ENCODE measurements at places on chromosomes 6 and 20.

- H3K27ac ChIP-seq: no peak overlapping the region
- H3K27me3 ChIP-seq: no peaks in the 10 kb centered on the region
- DNase-seq: no peak
- no peaks in the 10 kb centered on the region for H3K4me1 ChIP-seq
- no peak overlapping the region for H3K4me3 ChIP-seq
These were observed 67.5 kb upstream of the PBOV1 start for GRCh38 chr6:138285800-138286199.

DNA sequence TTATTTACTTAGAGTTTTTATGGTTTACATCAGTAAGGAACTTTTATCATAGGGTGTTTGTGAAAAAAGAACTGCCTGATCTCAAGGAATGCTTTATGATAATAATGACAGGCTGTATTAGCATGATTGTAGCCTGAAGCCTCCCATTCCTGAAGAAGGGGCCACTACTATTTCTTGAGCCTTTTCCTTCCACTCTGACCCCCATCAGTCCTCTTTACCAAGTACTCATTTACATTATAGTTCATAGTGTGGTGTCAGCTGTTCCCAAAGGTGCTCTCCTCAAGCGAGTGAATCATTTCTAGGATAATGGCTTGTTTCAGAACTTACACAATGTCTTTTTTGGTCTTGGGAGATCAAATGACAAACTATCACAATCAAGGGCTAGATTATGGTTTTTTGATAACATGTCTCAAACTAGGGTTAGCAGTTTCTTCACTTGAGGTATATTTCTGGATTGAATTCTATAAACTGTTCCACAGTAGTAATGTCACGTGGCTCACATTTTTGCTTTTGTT lies 283.6 kb downstream of the CDKAL1 start:
- no peak overlapping the region for H3K4me3 ChIP-seq
- no peaks in the 10 kb centered on the region for H3K27me3 ChIP-seq
- H3K36me3 ChIP-seq: peaks cover 2% of the 10 kb centered on the region
- H3K27ac ChIP-seq: no peak overlapping the region
- H3K4me1 ChIP-seq: no peaks in the 10 kb centered on the region

DNA sequence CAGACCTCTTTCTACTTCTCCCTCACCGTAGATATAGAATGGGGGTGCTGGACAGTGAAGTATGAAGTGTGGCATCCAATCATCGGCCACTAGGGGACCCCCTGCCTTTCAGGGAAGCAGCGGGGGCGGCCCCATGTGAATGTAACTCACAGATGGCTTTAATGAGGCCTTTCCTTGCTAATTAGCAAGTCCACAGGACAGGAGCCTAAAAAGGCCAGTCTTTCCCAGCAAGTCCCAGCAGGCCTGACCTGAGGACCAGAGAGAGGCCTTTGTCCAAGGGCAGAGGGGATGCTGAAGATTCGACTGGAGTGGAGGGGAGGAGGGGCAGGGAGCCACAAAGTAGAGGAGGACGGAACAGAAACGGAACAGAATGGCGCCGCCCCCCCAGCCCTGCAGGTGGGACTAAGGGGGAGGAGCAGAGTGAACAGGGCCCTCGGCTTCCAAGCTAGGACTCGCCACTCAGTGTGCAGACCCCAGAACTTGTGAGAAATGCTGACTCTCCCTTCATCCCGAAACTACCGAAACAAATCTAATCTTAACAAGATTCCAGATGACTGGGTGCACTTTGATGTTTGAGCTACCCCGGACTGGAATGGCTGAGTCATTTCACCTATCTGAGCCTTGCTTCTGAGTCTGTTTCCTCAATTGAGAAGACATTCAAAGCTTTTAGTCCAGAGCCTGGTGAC lies 5.8 kb downstream of the C6orf132 start:
- peaks cover 4% of the 10 kb centered on the region for H3K4me1 ChIP-seq
- no peaks in the 10 kb centered on the region for H3K36me3 ChIP-seq
- no peak overlapping the region for H3K4me3 ChIP-seq
- H3K27me3 ChIP-seq: peaks cover 10% of the 10 kb centered on the region
- H3K27ac ChIP-seq: no peak overlapping the region

DNA sequence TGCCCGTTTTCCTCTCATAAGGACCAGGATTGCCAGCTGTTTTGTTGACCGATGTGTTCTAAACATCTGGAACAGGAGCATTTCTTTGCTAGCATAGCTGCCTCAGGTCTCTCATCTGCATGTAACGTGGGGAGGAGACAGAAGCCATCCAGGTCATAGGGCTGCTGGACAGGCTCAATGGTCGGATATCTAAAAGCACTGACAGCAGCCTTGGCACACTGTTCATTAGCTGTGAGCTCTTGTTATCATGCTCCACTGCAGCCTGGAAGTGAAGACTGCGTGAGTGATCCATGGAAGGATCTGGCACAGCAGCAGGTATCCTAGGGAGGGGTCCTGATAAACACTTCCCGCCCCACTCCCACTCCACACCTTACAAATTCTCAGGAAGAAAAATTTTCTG lies 175.3 kb downstream of the LRFN2 start:
- H3K36me3 ChIP-seq: no peaks in the 10 kb centered on the region
- no peak overlapping the region for H3K4me3 ChIP-seq
- no peaks in the 10 kb centered on the region for H3K4me1 ChIP-seq
- H3K27me3 ChIP-seq: peaks cover 4% of the 10 kb centered on the region

DNA sequence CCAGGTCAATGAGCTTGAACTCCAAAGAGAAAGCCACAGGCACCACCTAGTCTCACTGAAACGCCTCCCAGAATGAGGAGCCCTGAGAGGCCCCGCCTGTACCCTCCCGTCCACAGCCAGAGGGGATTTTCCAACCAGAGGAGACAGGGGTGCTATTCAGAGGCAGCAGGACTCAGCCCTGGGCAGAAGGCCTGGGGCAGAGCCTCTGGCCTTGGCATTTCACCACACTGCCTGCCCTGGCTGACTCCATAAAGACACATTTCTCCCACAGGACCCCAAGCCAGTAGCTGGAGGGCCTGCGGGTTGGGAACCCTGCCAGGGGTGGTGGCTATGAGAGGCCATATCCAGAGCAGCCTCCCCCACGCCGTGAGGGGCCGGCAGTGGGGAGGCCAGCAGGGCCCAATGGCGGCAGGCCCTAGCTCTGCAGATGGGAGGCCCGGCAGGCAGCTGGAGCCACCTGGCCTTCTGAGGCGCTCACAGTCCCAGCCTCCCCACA lies 159.3 kb downstream of the PREX1 start:
- H3K4me1 ChIP-seq: peaks cover 27% of the 10 kb centered on the region
- no peak overlapping the region for H3K4me3 ChIP-seq
- H3K27me3 ChIP-seq: no peaks in the 10 kb centered on the region
- DNase-seq: peak; percentile 76
- peaks cover 15% of the 10 kb centered on the region for H3K36me3 ChIP-seq

GRCh38 chr20:19257865-19258264 lies 45.4 kb downstream of the SLC24A3 start:
- DNase-seq: no peak
- H3K4me1 ChIP-seq: peaks cover 19% of the 10 kb centered on the region
- no peaks in the 10 kb centered on the region for H3K36me3 ChIP-seq
- H3K4me3 ChIP-seq: no peak overlapping the region
- no peak overlapping the region for H3K27ac ChIP-seq
- H3K27me3 ChIP-seq: no peaks in the 10 kb centered on the region

- no peak overlapping the region for H3K27ac ChIP-seq
- H3K36me3 ChIP-seq: no peaks in the 10 kb centered on the region
- no peaks in the 10 kb centered on the region for H3K27me3 ChIP-seq
- no peak overlapping the region for H3K4me3 ChIP-seq
- DNase-seq: no peak
These were observed 20.1 kb downstream of the APCDD1L start for GRCh38 chr20:58494923-58495622.

GRCh38 chr20:14956538-14956937 lies 619.1 kb upstream of the FLRT3 start:
- H3K36me3 ChIP-seq: no peaks in the 10 kb centered on the region
- H3K4me1 ChIP-seq: no peaks in the 10 kb centered on the region
- H3K27ac ChIP-seq: no peak overlapping the region
- H3K4me3 ChIP-seq: no peak overlapping the region
- DNase-seq: no peak

DNA sequence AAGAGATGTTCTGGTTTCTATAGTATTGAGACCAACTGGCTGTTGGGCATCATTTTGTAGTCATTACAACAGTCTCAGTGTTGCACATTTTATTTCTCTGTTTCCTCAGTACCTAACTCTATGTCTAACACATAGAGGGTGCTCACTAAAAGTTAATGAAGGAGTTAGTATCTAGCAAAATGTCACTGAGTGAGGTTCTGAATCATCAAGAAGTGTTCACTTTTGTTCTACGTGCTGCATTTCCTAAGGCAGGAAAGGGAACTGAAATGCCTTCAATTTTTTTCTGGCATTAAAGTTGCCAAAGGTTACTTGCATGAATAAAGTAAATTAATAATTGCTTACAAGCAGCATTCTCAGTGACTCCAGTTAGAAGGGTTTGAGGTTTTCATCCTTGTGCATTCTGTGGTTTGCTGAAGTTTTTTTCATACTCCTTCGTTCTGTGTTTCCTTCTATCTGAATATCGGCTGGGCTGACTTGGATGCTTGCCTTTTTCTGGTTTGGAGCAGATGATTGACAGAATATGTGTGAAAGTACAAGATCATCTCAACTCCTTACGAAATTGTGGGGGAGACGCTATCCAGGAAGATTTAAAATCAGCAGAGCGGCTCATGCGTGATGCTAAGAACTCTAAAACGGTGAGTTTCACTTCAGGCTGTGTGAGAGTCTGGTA lies 114.5 kb upstream of the SCGN start:
- no peak overlapping the region for H3K27ac ChIP-seq
- H3K36me3 ChIP-seq: no peaks in the 10 kb centered on the region
- no peaks in the 10 kb centered on the region for H3K27me3 ChIP-seq
- H3K4me3 ChIP-seq: no peak overlapping the region
- DNase-seq: no peak

GRCh38 chr6:137284811-137285110 lies 65.6 kb upstream of the IFNGR1 start:
- H3K4me1 ChIP-seq: no peaks in the 10 kb centered on the region
- no peaks in the 10 kb centered on the region for H3K36me3 ChIP-seq
- no peaks in the 10 kb centered on the region for H3K27me3 ChIP-seq
- H3K27ac ChIP-seq: no peak overlapping the region

- no peak overlapping the region for H3K27ac ChIP-seq
- H3K27me3 ChIP-seq: no peaks in the 10 kb centered on the region
- no peaks in the 10 kb centered on the region for H3K4me1 ChIP-seq
- no peak for DNase-seq
- no peaks in the 10 kb centered on the region for H3K36me3 ChIP-seq
- no peak overlapping the region for H3K4me3 ChIP-seq
These were observed 16.3 kb upstream of the SMAP1 start for GRCh38 chr6:70651326-70651905.

GRCh38 chr6:168708984-168709383 lies 268.0 kb downstream of the SMOC2 start:
- peaks cover 11% of the 10 kb centered on the region for H3K4me1 ChIP-seq
- H3K36me3 ChIP-seq: no peaks in the 10 kb centered on the region
- H3K27ac ChIP-seq: no peak overlapping the region

GRCh38 chr6:157036245-157036711 lies 259.1 kb downstream of the ARID1B start:
- H3K36me3 ChIP-seq: no peaks in the 10 kb centered on the region
- peaks cover 6% of the 10 kb centered on the region for H3K4me1 ChIP-seq
- H3K4me3 ChIP-seq: no peak overlapping the region
- no peaks in the 10 kb centered on the region for H3K27me3 ChIP-seq
- peak; percentile 67 for DNase-seq

GRCh38 chr6:98808541-98809210 lies 25.7 kb upstream of the POU3F2 start:
- no peak for DNase-seq
- no peak overlapping the region for H3K4me3 ChIP-seq
- H3K36me3 ChIP-seq: no peaks in the 10 kb centered on the region
- H3K27ac ChIP-seq: no peak overlapping the region
- no peaks in the 10 kb centered on the region for H3K27me3 ChIP-seq

- H3K4me3 ChIP-seq: no peak overlapping the region
- no peak for DNase-seq
- H3K27ac ChIP-seq: no peak overlapping the region
These were observed 62.2 kb downstream of the MYLK4 start for GRCh38 chr6:2688401-2689064.

DNA sequence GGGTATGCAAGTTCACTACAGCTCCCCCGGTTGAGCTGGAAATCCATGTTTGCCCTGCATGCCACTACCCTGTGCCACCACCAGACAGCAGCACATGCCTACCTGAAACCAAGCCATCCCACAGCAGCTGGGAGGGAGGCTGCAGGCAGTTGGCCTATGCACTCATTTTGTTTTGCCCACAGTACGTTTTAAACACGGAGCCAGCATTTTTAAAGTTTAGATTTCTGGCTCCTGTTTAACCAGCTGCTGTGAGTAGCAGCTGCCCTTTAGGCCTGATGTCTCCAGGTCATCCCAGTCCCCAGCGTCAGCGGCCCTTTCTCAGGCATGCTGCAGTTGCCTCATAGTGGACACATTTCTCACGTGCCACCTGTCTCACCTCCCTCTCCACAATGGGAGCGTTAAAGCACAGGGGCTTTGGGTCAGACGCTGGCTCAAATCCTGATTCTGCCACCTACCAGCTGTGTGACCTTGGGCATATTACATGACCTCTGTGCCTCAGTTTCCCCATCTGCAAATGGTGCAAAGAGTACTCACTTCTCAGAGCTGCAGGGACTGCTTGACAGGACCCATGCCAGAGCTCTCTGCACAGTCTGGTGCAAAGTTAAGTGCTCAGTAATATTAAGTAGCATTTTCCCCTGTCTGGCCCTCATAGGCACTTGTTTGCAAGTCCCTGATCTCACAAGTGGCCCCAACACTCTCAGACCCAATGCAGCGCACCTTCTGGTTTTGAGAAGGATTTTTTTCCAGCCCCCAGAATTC lies 8.2 kb upstream of the UBE2V1 start:
- peak; percentile 83 for DNase-seq
- H3K4me3 ChIP-seq: no peak overlapping the region
- no peaks in the 10 kb centered on the region for H3K27me3 ChIP-seq
- peak overlapping the region; percentile 60 for H3K27ac ChIP-seq

- peaks cover 18% of the 10 kb centered on the region for H3K4me1 ChIP-seq
- H3K27ac ChIP-seq: peak overlapping the region; percentile 36
- H3K4me3 ChIP-seq: no peak overlapping the region
- DNase-seq: no peak
- H3K36me3 ChIP-seq: no peaks in the 10 kb centered on the region
These were observed 50.0 kb upstream of the CLDN20 start for GRCh38 chr6:155213611-155214372.

GRCh38 chr6:134809130-134809529 lies 140.8 kb downstream of the ALDH8A1 start:
- H3K4me1 ChIP-seq: no peaks in the 10 kb centered on the region
- H3K27me3 ChIP-seq: no peaks in the 10 kb centered on the region
- no peak for DNase-seq
- no peak overlapping the region for H3K4me3 ChIP-seq

Measured in muscle of leg (tissue), 16 donors.